ENCODE measurements at places on chromosomes 7 and 10. TPM values are rescaled to one million over a fixed set of nuclear protein-coding genes. Genes with fewer than 3 reads are reported as not detected.

The C7orf57 gene
- total RNA-seq: 0.21 TPM

The FLNC gene
- total RNA-seq: 8.0 TPM

The ST8SIA6 gene
- not detected for total RNA-seq

The SKIDA1 gene
- total RNA-seq: under 0.01 TPM

The CLCN1 gene
- not detected for total RNA-seq

The ANKRD2 gene
- total RNA-seq: 9.9 TPM

The NANOS1 gene
- 1.7 TPM for total RNA-seq

The SAP25 gene
- total RNA-seq: not detected

The GNAT3 gene
- not detected for total RNA-seq

The CHAT gene
- total RNA-seq: not detected

The IGF2BP3 gene
- 7.5 TPM for total RNA-seq

The GALNT17 gene
- total RNA-seq: not detected

The NCOA4 gene
- 182 TPM for total RNA-seq

The GPER1 gene
- total RNA-seq: 0.21 TPM

The HOXA4 gene
- total RNA-seq: 0.24 TPM

The COL13A1 gene
- total RNA-seq: 0.72 TPM

The C10orf62 gene
- not detected for total RNA-seq

The AKR1B15 gene
- 0.24 TPM for total RNA-seq

The TMEM229A gene
- total RNA-seq: not detected

The UNC5B gene
- 64.6 TPM for total RNA-seq

The TEX47 gene
- not detected for total RNA-seq

The CALD1 gene
- total RNA-seq: 265 TPM

The RBM20 gene
- total RNA-seq: under 0.01 TPM

The MLXIPL gene
- total RNA-seq: not detected

The NAT16 gene
- total RNA-seq: not detected

The HPS6 gene
- 62.2 TPM for total RNA-seq

The HMX2 gene
- total RNA-seq: not detected

The NPSR1 gene
- total RNA-seq: not detected

The SPOCK2 gene
- total RNA-seq: 14.2 TPM

The STRIP2 gene
- 12.3 TPM for total RNA-seq

The MMP21 gene
- not detected for total RNA-seq

The FAM25C gene
- not detected for total RNA-seq

The MUC12 gene
- not detected for total RNA-seq

The IDI2 gene
- total RNA-seq: not detected

The FXYD4 gene
- total RNA-seq: not detected
